ENCODE measurements at places on chromosomes 2 and 18.

- no peak for DNase-seq
Measured at GRCh38 chr2:20766798-20767644, 55.9 kb downstream of the LDAH start.

DNA sequence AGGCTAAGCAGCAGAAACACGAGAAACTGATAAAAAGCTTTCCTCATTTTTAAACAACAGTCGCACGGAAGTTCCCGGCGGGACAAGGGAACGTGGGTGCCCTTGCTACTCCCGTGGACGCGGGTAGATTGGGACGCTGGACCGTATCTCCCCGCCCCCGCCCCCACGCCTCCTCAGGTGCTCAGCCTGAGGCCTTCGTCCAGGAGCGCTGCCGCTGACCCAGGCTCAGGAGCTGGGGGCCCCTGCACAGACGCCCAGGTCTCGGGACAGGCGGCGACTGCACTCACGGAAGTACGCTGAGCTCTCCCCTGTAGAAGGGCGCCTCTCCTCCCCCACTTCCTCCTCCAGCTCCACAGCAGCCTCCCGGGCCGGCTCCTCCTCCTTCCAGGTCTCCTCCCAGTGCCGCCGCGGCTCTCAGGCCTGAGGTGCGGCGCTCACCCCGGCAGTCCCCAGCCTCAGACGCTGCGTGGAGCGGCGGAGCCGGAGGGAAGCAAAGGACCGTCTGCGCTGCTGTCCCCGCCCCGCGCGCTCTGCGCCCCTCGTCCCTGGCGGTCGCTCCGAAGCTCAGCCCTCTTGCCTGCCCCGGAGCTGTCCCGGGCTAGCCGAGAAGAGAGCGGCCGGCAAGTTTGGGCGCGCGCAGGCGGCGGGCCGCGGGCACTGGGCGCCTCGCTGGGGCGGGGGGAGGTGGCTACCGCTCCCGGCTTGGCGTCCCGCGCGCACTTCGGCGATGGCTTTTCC, at the start of gene ITGAV:
ITGAV (plus strand) TSS at position 445 of the 738 bp plus-strand sequence; CDS start at position 728, 283 bp downstream.
- no peak for DNase-seq

GRCh38 chr18:26071725-26072124, 18.7 kb downstream of the SS18 start:
- no peak for DNase-seq

DNA sequence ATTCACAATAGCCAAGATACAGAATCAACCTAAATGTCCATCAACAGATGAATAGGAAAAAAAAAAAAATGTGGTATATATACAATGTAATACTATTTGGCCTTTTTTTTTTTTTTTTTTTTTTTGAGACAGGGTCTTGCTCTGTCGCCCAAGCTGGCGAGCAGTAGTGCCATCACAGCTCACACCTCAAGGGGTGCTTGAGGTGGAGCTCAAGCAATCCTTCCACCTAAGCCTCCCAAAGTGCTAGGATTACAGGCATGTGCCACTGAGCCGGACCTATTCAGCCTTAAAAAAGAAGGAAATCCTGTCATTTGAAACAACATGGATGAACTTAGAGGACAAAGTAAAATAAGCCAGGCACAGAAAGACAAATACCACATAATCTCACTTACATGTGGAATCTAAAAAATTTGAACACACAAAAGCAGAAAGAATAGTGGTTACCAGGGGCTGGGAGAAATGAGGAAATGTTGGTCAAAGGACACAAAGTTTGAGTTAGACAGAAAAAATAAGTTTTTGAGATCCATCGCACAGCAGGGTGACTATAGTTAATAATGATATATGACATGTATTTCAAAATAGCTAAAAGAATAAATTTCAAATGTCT, 26.0 kb downstream of the TLK1 start:
- no peak for DNase-seq

GRCh38 chr18:36120297-36120696, 8.8 kb downstream of the SLC39A6 start:
- DNase-seq = no peak

- no peak for DNase-seq
Measured at GRCh38 chr2:182666674-182667314, 49.3 kb upstream of the DNAJC10 start.

DNA sequence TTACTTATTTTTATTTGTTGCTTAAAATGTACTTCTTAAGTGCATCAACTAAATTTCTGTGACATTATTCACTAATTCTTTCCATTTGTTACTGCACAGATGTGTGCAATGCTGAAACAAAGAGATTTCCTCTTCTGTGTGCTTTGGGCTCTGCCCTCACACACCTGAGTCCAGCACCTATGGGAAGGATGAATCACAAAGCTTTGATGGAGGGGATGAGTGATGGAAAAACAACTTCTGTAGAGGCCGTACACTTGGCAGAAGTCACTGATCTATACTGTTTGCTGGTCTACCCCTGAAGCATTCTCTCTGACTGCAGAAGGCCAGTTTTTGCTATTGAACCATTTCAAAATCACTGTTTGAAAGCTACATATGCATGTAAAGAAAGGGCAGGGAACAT, 178.4 kb downstream of the ZEB2 start:
- DNase-seq = no peak

GRCh38 chr18:78562531-78562961, 417.1 kb upstream of the SALL3 start:
- DNase-seq = no peak

- DNase-seq = no peak
Measured at GRCh38 chr2:159982842-159983785, 79.3 kb downstream of the PLA2R1 start.

DNA sequence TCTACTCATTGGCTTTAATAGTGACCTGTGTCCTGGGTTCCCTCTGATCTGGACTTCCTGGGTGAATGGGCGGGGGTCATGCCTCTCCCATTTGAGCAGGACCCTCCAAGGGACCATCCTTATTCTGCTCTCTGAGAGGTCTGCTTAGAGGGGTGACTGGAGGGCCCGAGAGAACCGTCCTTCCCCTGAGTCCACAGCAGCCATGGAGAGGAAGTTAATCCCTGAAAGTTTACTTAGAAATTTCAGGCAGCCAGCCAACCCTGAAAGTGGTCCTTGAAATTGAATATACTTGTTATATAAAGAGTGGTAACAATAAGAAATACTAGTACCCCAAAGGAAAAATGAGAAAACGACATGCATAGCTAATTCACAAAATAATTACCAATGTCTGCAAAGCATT, 226.1 kb downstream of the DYSF start:
- no peak for DNase-seq

- DNase-seq = no peak
Measured at GRCh38 chr2:237571551-237571950, 5.2 kb downstream of the PRLH start.

DNA sequence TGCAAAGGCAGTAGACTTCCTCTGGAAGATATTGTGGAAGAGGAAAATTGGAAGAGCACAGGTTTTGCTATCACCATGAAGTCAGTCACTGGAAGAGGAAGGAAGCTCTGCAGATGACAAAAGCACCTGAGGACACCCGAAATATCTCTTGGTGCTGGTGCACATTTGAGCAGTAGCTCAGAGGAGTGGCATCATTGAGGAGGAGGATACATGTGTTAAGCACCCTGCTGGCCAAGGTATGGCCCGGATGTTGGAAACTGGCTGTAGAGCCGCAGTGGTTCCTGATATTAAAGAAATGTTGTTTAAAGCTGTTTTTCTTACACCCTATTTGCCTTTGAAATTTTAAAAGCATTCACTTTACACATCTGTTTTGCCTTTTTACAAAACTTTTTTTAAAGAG, 32.7 kb upstream of the SCYGR2 start:
- no peak for DNase-seq

GRCh38 chr2:44886414-44886813, 55.1 kb upstream of the SIX3 start:
- no peak for DNase-seq

DNA sequence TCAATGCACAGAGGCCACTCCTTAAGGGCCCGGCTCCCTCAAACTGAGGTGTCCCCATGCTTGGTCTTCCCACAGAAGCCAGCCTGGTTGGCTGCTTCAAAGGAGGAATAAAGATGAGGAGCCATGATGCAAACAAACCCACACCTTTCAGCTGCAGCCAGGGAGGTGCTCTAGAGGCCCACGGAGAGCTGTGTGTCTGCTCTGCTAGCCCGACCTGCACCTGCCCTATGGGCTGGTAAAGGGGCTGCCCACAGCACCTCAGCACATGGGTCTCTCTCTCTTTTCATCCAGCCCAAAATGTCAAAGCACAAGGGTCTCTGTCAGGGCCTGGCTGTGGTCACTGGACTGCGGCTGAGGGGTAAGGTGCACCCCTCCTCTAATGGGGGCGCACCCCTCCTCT, 132.1 kb downstream of the MSH2 start:
- DNase-seq = no peak

DNA sequence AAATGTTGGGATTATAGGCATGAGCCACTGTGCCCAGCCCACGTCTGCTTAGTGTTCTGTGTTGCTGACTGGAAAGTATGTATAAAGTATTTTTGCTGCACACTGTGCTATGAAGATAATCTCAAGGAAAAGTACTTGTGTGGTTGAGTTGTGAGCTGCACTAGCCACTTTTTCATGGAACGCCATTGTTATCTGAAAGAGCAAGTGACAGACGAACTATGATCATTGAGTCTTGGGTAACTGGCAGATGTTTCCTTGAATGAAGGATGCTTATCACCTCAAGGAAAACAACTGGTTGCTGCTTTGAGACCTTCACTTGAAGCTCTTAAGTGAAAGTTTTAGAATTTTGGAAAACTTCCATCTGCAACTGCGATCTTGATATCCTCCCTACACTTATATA, 82.2 kb upstream of the KCTD1 start:
- no peak for DNase-seq

- DNase-seq = no peak
Measured at GRCh38 chr18:9237981-9238380, 96.6 kb upstream of the TWSG1 start.

DNA sequence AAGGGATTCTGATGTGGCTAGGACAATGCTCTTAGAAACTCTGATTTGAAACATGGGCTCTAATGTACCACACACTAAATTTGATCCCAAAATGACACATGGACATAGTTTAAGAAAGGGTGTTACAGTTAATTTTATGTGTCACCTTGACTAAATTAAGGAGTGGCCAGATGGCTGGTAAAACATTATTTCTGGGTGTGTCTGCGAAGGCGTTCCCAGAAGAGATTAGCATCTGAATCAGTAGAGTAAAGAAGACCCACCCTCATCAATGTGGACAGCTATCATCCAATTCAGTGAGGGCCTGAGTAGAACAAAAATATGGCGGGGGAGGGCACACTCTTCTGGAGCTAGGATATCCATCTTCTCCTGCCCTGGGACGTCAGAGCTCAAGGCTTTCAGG, 283.1 kb upstream of the CHAC2 start:
- no peak for DNase-seq

DNA sequence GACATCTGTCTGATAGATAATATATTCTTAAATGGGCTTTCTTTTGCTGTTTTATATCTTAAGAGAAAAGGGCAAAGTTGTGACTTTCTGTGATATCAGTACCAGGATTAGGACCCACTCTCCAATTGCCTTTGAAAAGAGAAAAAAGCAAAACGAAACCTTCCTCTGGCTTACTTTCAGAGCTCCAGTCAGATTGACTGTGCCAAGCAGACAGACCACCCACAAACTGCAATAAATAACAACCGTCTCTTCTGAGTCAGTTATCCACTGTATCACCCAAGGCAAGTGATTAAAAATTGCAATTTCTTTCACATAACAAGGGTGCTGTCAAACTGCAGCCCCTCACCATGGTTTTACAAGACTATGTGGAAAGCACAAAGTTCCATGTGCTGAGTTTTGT, 230.5 kb upstream of the SETBP1 start:
- no peak for DNase-seq

DNA sequence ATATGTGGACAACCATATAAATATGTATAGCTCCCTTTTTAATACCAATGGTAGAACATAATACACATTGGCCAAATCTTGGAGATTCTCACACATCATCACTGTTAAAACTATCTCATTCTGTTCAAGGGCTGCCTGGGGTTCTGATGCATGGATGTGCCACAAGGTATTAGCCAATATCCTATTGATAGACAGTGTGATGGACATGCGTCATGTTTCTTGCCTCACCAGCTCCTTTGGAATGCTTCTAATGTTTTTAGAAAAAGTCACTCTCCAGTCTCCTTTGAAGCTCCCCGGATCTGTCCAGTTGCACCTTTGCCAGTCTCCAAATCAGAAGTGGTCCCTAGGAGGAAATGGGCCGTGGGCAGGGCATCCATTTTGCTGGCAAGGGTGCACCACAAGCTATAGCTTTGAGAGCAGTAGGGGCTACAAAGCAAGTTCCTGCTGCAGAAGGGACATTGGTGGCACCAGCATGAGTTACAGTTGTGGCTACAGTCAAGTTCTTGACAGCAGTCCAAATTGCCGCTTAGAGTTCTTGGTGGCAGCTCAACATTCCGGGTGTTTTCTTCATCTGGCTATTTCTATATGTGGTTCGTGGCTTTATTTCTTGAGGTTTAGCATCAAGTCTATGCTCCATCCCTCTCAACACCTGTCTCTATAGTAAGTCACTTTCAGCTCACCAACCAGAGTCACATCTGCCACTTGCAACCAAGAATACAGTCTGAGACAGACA, 25.1 kb upstream of the ATRAID start:
- no peak for DNase-seq

GRCh38 chr2:172403402-172403801, 24.0 kb upstream of the ITGA6 start:
- DNase-seq = no peak

GRCh38 chr2:15841776-15842560, 98.4 kb upstream of the MYCN start:
- no peak for DNase-seq

- no peak for DNase-seq
Measured at GRCh38 chr18:77114415-77115191, 18.0 kb downstream of the MBP start.

DNA sequence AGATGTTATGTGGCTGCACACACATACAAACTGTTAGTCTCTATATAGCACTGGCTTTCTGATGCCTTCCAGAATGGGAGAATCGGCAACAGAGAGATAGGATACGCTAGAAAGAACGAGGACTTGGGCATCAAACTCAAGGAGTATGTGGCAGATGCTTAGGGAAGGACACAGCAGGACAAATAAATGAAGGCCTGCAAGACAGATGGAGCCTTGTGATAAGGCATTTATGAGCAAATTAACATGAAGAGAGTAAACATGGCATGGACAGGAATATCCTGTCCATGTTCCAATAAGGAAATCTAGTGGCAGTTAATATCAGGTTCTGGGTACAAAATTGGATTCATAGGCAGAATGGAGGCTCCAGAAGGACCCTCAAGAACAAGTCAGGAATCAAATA, 136.9 kb downstream of the SLC4A10 start:
- DNase-seq = no peak

DNA sequence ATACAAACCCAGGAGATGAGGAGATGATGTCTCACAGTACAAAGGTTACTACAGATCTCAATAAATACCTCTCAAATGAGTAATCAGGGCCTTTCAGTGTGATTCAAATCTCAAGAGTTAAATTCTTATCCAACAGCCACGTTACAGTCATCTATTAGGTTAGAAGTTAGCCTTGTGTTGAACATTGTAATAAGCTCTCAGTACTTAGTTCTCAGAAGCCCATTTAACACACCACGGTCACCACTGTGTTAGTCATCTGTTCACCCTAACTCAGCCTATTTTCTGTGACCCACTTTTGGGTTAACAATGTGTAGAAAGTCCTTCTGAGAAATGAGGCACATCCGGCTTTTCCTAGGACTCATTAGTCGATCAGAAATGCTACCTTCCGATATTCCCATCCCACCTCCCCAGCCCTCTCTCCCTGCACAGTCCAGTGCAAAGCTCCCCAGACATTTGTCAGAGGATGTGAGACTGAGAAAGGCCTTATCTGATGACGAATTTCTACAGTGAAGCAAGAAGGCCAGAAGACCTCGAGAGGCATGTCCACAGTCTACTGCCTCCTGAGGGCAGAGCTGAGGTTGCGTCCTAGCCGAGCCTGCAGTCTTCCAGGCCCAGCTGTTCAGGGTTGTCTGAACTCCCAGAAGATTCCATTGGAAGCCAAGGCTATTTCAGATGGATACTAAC, 92.6 kb downstream of the ACTR2 start:
- DNase-seq = peak; percentile 29

Measured in NK-92 treated with Interleukin-12 subunit alpha and Interleukin-12 subunit beta, amount 100 ng/mL, for 24 hours (cell line).